ENCODE measurements at places on chromosomes 2 and 18.
A peak's percentile ranks its signal among the peaks of the same experiment; 100 is the strongest.

- no peak for DNase-seq
Measured at GRCh38 chr2:153074207-153074606, 355.8 kb downstream of the ARL6IP6 start.

DNA sequence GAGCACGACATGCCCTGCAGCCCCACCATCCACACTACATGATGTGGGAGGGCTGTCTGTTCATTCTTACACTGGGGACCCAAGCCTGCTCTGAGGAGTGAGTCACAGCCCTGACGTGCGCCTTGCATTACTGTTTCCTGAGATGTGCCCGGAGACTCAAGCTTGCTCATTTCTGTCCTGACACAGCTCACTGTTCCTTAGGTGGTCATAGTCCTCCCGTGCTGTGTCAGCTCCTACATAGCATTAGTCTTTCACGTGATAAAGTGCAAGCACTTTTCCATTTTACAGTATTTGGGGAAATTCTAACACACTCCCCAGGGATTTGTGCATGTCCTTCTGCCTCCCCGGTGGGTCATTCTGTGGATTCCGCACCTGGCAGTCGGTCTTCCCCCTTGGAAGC is 46.2 kb upstream of the TRIM43B start:
- DNase-seq = peak; percentile 22

- DNase-seq = no peak
Measured at GRCh38 chr2:115480741-115481140, 1038.3 kb downstream of the DPP10 start.

DNA sequence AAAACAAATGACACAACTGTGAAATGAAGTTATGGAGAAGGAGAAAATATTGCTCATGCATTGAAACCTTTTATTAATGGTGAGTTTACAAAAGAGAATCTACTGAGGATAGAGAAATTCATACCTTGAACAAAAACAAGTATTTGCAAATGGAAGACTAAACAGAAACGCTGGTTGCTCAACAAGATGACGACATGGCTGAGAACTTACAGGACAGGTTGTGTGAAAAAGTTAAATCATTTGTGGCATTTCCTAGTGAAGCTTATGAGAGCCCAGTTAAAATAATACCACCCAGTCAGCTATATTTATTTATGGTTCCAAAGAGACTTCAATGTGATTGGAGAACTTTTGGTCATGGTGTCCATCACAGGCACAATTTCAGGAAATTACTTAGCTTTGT is 148.6 kb upstream of the PKDCC start:
- DNase-seq = no peak

DNA sequence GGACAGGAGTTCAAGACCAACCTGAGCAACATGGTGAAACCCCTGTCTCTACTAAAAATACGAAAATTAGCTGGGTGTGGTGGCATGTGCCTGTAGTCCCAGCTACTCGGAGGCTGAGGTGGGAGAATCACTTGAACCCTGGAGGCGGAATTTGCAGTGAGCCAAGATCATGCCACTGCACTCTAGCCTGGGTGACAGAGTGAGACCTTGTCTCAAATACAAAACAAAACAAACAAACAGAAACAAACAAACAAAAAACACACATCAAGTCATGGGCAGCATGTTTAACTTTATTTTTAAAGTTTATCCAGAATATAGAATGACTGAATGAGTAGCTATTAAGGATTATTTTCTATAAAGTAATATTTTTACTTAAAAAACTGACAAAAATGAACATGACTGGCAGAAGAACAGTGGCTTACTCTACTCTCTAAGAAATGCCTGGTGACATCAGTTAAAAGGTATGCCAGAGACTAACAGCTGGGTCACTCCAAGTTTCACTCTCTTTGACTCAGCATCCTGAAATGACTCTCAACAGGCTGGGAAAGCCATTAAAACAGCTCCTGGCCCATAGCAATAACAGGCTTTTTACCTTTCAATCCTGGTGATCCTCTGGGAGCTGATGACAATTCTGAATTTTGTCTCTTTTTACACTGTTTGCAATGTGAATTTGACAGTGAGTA is 281.6 kb upstream of the STON1 start:
- DNase-seq = peak; percentile 26

DNA sequence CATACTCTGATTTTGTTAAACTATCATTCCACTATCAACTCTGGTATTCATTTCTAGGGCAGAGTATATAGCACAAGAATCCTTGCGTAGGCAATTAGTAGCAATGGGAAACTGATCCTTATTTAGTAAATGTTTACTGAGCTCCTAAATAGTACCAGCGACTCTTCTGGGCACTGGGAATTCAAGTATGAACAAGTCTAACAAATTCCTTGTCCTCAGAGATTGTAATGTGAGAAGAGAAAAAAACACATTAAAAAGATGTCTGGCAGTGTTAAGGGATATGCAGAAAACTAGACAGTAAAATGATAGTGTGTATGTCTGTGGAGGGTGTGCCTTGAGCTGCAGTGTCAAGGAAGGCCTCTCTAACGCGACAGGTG is 721 bp downstream of the METTL5 start:
- no peak for DNase-seq

GRCh38 chr2:215863687-215864086 is 149.7 kb downstream of the MREG start:
- DNase-seq = no peak

DNA sequence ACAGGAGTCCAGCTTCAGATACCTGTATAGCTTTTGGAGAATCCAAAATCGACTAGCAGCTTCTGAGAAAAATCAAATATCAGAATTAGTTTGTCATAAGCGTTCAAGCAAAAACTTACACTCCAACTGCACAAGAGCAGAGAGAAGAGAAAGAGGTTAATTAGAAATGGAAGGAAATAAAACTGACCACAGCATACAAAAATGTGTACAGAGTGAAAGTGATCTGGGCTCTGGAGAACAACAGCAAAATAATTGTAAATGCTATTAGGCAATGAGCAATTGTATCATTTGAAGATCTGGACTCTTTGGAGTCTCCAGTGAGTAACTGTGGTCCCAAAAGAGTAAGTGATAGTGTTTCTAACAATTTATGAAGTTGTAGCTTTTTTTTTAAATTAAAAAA is 867.3 kb downstream of the TRIB2 start:
- no peak for DNase-seq

DNA sequence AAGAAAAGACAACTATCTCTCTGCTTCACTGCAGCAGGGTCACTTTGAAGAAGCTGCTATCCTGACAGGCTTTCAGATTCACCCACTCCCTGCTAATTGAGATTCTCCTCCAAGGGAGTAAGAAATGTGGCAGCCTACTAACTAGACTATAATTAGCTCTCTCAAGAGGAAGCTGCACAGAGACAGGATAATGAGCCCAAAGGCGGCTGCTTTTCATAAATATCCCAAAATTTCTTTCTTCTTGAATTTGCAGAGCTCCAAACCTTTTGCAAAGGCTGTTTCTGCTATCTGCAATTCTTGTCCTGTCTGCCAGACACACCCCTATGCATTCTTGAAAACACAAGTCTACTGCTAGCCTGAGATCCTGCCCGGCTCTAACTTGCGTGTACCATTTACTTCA is 54.0 kb upstream of the RNU4ATAC start:
- no peak for DNase-seq

DNA sequence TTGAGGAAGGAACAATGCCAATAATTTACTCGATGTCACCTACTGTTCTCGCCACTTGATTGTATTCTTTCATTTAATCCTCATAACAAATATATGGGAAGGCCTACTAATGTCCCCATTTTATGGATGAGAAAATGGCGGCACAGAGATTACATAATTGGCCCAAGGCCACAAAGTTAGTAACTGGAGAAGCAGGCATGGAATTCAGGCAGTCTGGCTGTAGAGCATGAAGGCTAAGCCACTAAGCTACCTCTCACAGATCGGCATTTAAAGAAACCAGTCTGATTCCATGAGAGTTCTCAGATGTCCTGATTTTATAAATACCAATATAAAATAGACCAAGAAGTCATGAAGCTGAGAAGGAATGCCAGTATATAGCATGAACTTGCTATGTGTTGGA is 121.8 kb upstream of the EPAS1 start:
- DNase-seq = no peak

DNA sequence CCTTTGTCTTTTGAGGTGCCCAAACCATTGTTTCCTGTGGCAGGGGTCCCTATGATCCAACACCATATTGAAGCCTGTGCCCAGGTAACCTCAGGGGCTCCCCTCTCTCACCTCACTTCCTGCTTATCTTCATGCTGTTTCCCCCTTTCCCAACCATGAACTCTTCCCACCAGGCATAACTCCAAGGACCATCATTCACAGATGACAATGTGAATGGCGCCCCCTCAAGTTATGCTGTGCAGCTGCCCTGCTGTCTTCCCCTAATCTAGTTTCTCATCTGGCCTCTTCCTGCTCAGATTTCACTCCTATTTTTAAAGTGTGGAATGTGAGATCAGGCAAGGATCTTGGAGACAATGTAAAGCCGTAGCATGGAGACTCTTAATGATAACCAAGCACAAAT is 1.4 kb downstream of the GMPPA start:
- DNase-seq = no peak

DNA sequence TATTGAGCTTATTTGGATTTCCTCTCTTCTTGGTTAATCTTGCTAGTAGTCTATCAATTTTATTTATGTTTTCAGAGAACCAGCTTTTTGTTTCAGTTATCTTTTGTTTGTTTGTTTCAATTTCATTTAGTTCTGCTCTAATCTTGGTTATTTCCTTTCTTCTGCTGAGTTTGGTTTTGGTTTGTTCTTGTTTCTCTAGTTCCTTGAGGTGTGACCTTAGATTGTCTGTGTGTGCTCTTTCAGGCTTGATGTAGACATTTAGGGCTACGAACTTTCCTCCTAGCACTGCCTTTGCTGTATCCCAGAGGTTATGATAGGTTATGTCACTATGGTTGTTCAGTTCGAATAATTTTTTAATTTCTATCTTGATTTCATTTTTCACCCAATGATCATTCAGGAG is 141.6 kb downstream of the ZNF236 start:
- no peak for DNase-seq

GRCh38 chr2:161586517-161587167 is 37.6 kb upstream of the SLC4A10 start:
- DNase-seq = no peak

GRCh38 chr2:172639256-172639655 is 83.4 kb downstream of the PDK1 start:
- DNase-seq = no peak

GRCh38 chr2:174510583-174511189 is 23.9 kb upstream of the GPR155 start:
- no peak for DNase-seq

DNA sequence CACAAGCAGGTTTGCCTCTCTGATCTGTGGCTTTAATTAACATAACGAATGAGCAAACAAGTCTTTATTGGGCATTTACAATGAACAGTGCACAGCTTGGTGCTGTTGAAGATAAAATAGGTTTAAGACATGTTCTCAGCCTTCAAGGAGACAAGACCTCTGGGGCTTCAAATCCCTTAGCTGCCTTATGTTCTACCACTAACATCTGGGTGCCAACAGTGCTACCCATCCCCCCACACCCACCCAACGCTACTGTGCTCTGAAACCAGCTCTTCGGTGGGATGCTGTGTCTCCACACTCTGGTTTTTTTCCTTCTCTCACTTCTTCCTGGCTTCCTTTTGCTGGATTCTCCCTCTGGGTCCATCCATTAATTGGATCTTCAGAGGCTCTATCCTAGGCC is 14.1 kb upstream of the B3GNT2 start:
- DNase-seq = no peak

- DNase-seq = no peak
Measured at GRCh38 chr18:34647251-34647650, 62.8 kb upstream of the DTNA start.

- DNase-seq = no peak
Measured at GRCh38 chr2:148613231-148614013, 31.1 kb upstream of the EPC2 start.

All from GM18507 (cell line).